ENCODE measurements at places on chromosomes 12 and 14.

DNA sequence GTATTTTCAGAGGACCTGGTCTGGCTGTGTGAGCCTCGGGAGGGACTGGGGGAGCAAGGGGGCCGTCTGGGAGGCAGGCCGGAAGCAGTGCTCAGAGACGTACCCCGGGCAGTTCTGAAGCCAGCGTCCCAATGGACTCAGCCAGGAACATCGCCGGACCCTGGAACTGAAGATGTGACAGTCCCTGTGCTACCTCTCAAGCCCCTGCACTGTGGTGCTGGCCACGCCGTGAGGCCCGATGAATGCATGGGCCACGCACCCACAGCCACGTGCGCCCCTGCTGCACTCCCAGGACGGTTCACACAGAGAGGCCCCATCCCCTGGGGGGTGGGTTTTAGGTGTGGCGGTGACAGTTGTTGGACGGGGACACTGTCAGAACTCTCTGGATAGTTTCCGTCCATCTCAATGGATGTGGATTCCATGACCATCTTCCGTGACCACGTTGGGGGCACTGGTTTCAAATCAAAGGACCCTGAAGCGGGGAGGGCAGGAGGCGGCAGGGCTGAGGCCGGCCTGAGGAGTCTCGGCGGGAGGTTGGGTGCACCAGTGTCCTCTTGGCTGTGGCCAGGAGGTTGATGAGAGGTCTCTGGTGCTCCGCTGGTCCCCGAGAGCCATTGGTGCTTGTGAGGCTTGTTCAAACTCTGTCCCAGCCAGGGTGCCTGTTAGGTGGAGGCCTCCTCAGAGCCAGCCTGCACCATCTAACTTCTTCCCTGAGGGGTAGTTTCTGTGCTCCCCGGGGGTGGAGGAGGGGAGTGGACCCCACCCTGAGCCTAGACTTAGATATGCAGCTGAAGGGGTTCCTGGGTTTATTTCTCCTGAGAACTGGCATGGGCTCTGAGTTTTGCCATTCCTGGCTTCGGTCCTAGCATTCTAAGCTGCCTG is 36.3 kb upstream of the TSPAN9 start:
- DNase-seq: no peak

DNA sequence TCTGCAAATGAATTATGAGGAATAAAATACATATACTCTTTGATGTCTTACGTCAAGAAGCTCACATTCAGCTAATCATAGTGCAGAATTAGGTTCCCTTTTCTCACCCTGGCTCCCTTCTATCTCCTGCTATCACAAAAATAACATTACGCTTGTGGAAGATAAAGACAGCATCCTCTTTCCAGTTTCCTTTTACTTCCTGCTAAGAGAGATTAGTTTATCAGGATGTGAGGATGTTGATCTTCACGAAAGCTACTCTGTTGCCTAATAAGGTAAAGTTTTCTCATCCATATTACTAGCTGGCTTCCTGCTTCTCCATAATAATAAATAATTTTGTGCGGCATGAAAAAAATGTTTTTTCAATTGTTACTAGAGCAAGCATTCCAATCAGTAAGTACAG is 217.7 kb upstream of the DCN start:
- no peak for DNase-seq

GRCh38 chr14:37810094-37810801 is 214.8 kb downstream of the TTC6 start:
- DNase-seq: no peak

- DNase-seq: no peak
These were observed 1494.7 kb upstream of the TMEM132C start for GRCh38 chr12:126772171-126772864.

- no peak for DNase-seq
These were observed 311.7 kb upstream of the RTL1 start for GRCh38 chr14:101215266-101215665.

- DNase-seq: no peak
These were observed 34.3 kb downstream of the DAD1 start for GRCh38 chr14:22554498-22555383.
